Stomach (tissue), 19 donors: ENCODE measurements at places on chromosomes 11 and 22. TPM values are rescaled to one million over a fixed set of nuclear protein-coding genes. Genes with fewer than 3 reads are reported as not detected.

DNA sequence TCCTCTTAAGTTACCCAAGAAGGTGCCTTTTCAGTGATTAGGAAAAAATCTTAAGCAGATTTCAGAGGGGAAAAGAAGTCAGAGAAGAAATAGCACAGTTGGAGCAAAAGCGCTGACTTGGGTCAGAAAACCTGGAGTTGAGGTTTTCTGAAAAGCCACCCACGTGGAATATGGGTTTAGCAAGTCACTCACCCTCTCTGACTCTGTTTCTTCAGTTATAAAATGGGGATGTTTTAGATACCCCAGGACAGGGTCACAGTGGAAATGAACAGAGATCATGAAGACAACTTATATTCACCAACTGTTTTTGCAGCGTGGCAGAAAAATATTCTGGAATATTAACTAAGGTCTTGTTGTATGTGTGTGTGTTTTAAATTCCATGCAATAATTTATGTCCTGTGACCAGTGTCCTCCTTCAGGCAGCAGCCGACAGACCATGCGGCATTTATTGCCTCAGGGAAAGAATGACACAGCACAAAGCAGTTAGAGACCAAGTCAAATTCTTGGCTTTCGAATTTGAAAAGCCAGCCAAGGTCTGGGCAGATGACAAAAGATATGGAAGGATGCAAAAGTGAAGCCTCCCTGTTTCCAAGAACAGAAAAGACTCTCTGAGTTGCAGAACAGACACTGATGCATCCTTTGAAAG, 119.9 kb downstream of the MIAT start:
- DNase-seq = no peak

DNA sequence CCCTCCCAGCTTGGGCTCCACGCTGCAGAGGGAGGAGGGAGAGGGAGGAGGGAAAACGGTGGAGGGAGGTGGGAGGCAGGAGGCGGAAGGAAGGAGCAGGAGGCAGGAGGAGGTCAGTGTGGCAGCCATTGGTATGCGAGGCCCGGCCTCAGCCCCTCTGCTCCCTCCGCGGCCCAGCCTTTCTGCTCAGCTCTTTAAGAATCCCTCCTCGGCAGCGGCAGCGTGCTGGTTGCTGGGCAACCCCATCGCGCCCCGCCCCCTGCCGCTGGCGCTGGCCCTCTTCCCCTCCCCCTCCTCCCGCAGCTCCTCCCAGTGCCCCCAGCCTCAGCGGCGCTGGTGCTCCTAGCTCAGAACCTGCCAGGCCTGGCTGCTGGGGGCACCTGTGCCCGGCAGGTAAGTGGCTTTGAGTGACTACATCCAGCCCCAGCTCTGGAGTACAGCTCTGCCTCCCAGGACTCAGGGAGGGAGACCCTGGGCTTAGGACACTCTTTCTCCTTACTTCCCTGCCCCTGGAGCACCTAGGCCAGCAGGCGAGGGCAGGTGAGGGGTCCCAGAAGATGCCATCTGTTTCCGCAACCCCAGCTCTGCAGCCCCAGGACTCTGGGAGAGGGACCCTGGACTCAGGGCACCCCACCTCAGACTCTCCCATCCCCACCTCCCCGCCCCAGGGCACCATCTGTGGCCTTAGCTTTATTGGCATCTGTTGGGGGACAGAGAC, 7.2 kb upstream of the FLRT1 start:
- DNase-seq = no peak

- no peak for DNase-seq
Measured at GRCh38 chr11:119434591-119435330, 11.8 kb upstream of the THY1 start.

GRCh38 chr11:60316317-60316716, 10.7 kb upstream of the MS4A6E start:
- DNase-seq = no peak

GRCh38 chr11:130868086-130868710, 48.1 kb downstream of the SNX19 start:
- no peak for DNase-seq

DNA sequence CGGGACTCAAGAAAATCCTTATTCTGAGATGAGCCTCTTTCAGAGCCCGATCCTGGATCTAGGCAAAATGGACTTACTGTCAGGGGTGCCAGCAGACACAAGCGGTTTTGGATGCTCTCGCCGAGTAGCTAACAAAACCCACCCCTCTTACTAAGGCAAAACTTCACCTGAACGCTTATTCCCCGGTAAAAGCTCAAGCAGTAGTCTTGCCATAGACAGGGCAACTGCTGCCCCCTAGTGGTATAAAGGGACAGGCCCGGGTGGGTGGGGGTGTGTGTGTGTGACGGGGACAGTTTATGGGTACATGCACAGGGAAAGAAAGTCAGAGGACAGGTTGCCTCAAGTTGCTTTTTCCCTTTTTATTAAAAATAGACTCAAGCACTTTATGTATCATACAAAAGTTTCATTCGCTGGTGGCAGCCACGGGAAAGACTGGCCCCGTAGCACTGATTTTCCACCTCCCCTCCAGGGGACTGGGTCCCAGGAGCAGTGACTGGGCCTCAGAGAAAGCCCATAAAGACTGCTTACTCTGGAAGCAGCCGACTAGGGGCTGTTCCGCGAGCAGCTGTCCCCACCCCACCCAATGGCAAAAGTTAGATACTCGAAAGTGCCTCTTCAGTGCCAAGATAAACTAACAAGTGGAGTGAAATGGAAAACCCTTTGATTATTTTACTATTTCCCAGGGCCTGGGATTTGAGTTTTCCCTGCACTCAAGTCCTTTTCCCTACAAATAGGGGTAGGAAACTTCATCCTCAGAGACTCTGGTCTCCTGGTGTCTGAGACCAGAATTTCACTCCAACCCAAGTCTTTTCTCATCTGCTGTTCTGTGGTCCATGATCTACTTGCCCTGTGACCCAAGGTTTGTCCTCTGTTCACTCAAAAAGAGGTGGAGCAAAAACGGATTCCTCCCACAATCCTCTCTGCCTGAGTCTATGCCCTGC, 4.7 kb downstream of the YPEL4 start:
- peak; percentile 91 for DNase-seq

DNA sequence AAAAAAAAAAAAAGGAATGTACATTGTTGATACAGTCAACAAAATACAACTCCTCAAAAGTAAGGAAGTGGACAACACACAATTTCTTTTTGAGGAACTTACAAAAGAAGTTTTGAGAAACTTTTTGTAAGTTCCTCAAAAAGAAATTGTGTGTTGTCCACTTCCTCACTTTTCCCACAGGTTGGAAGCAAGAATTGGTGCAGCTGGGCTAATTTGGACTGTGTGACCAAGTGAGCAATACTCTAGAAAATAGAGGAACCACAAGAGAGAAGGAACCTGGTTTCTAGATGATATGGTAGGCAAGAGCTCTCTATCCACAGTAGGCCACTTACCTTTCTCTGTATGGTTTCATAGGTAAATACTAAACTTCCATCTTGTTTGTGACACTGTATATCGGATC, 1053.8 kb downstream of the LRRC4C start:
- no peak for DNase-seq

The ZNF214 gene
- total RNA-seq = 0.87 TPM

The TPBGL gene
- total RNA-seq = 1.2 TPM

The OR5P2 gene
- total RNA-seq = 15.2 TPM

The C11orf87 gene
- total RNA-seq = not detected

The SLC22A9 gene
- not detected for total RNA-seq
